ENCODE measurements at places on chromosomes 16 and 17. TPM values are rescaled to one million over a fixed set of nuclear protein-coding genes. Genes with fewer than 3 reads are reported as not detected.

DNA sequence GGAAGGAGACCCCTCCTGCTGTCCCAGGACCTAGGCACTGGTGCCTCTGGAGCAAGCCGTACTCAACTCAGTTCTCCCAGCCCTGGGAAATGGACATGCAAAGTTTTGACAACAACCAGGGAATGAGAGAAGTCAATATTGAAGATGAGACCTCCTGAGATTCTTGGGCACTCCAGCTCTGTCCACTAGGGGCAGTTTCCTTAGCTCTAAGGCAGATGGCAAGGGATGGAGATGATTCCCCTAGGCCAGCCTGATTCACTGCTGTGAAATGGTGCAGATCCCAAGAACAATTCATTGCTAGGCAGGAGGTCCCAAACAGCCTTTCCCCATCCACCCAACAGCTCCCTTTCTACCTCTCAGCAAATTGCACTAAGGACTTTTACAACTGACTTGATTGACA is 20.5 kb upstream of the SDR42E2 start:
- H3K27me3 ChIP-seq, result no peaks in the 10 kb centered on the region
- no peak overlapping the region for H3K4me3 ChIP-seq
- no peaks in the 10 kb centered on the region for H3K36me3 ChIP-seq
- H3K27ac ChIP-seq, result no peak overlapping the region
- H3K4me1 ChIP-seq, result peaks cover 10% of the 10 kb centered on the region

DNA sequence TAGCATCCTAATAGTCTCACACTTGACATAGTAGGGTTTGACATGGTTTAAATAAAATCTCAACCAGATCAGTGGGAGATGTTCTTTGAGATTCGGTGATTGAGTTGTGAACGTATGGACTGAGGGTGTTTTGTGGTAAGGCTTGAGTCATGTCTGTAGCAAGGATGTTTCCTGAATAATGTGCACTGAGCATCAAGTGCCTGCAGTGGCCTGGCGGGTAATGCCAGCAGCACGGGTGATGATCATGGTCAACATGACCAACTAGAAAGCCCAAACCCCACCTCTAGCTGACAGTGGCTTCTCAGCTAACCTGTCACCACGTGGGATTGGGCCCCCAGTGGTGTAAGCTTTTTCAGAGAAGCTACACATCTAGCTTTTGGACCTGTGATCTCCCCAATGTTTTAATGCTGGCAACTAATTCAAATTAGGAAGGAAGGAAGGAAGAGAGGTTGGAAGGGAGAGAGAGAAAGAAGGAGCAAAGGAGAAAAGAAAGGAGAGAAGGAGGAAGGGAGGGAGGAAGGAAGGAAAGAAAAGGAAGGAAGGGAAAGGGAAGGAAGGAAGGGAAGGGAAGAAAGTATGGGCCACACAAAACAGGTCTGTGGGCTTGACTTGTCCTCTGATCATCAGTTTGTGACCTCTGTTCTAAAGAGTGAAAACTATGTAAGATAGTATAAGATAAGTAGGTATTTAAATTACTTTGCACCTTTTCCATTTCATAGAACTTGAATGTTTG is 55.4 kb downstream of the WWOX start:
- no peaks in the 10 kb centered on the region for H3K27me3 ChIP-seq
- H3K27ac ChIP-seq, result no peak overlapping the region
- no peak for DNase-seq

DNA sequence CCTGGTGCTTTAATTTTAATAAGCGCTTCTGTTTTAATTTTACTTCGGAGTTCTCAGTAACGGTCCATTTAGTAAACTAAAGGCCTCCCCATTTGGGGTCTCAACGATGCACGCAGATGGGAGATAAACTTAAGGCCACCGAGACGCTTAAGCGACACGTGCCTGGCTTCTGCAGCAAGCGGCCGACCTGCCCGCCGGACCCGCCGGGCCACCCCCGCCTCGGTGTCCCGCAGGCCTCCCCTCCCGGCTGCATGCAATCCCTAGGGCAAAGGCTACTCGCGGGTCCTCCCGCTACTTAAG is 592 bp downstream of the GCSH start:
- peak overlapping the region; percentile 86 for H3K4me3 ChIP-seq
- no peak for DNase-seq
- H3K27ac ChIP-seq, result no peak overlapping the region
- peaks cover 13% of the 10 kb centered on the region for H3K4me1 ChIP-seq
- H3K36me3 ChIP-seq, result peaks cover 3% of the 10 kb centered on the region

DNA sequence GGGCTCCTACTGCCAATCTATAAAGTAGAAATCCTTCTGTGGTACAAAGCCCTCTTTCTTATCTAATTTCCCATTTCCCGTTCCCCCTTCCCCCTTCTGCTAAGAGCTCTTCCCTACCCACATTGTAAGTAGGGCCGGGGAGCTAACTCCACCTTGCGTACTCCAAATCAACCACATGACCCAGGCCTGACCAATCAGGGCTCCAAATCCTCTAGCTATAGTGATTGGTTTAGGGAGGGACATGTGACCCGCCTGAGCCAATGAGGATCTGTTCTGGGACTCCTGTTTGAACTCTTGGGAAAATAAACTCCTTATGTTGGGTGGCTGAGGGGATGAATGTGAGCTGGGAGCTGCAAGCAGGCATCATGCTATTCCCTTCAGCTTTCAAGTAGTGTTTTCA is 40.9 kb upstream of the MEOX1 start:
- 0 out of 2 replicates have a peak, but pooled peaks cover 2% of the 10 kb centered on the region for H3K27me3 ChIP-seq
- peaks cover 12% of the 10 kb centered on the region for H3K4me1 ChIP-seq
- H3K4me3 ChIP-seq, result no peak overlapping the region
- no peaks in the 10 kb centered on the region for H3K36me3 ChIP-seq

GRCh38 chr16:83397601-83398291 is 410.0 kb upstream of the HSBP1 start:
- peaks cover 4% of the 10 kb centered on the region for H3K36me3 ChIP-seq
- H3K4me3 ChIP-seq, result no peak overlapping the region
- H3K4me1 ChIP-seq, result no peaks in the 10 kb centered on the region
- no peak for DNase-seq
- no peak overlapping the region for H3K27ac ChIP-seq

GRCh38 chr16:87305505-87306391 is 11.4 kb downstream of the C16orf95 start:
- peaks cover 9% of the 10 kb centered on the region for H3K36me3 ChIP-seq
- no peak overlapping the region for H3K27ac ChIP-seq
- H3K4me3 ChIP-seq, result no peak overlapping the region
- DNase-seq, result peak; percentile 49

DNA sequence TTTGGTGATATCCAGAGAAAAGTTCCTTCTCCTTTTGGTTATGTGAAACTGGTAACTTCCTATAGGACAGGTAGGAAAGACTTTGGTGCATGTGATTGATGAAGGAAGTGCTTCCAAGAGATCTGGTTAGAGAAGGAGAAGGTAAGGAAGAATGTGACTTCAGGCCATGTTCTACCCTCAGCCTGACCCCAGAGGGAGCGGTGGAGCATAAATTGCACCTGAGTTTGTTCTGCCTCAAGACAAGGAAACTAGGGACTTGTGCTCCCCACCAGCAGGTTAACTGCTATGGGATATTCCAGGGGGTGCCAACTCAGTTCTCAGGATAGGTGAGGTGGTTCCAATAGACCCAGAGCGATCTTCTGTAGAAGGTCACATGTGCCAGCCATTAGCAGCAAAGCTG is 299.3 kb upstream of the XYLT1 start:
- no peaks in the 10 kb centered on the region for H3K27me3 ChIP-seq
- H3K4me3 ChIP-seq, result no peak overlapping the region
- peaks cover 6% of the 10 kb centered on the region for H3K36me3 ChIP-seq
- no peak overlapping the region for H3K27ac ChIP-seq
- no peak for DNase-seq

DNA sequence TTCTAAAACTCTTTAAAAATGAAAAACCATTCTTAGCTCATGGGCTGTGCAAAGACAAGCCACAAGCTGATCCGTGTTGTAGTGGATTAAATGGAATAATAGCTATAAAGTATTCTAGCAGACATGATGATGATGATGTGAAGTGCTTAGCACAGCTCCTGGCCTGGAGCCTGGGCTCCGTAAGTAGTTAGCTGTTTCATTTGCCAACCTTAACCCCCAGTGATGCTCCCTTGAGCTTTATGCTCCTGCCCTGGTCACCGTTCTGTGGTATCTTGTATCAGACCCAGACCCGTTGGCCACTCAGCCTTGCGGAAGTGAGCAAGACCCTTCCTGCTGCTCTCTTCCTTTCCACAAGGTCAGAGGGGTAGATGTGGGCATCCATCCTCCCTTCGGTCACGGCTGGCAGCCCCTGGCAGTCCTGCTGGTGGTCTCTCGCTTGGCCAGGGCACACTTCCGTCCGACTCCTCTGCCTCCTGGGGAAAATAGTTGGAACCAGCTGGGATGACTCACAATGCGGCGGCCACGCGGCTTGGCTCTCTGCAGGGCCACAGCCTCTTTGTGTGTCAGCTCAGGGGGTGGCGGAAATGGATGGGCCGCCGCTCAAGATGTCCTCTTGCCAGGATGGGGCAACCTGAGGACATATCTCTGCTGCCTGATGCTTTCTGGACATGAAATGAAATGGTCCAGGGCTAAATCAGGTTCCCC is 79.1 kb downstream of the GPR139 start:
- peaks cover 15% of the 10 kb centered on the region for H3K4me1 ChIP-seq
- no peak overlapping the region for H3K27ac ChIP-seq
- H3K27me3 ChIP-seq, result no peaks in the 10 kb centered on the region
- no peaks in the 10 kb centered on the region for H3K36me3 ChIP-seq

- H3K4me1 ChIP-seq, result peaks cover 12% of the 10 kb centered on the region
- H3K4me3 ChIP-seq, result no peak overlapping the region
- H3K27ac ChIP-seq, result peak overlapping the region; percentile 17
- no peaks in the 10 kb centered on the region for H3K27me3 ChIP-seq
These were observed 143.3 kb downstream of the STX8 start for GRCh38 chr17:9432134-9432885.

DNA sequence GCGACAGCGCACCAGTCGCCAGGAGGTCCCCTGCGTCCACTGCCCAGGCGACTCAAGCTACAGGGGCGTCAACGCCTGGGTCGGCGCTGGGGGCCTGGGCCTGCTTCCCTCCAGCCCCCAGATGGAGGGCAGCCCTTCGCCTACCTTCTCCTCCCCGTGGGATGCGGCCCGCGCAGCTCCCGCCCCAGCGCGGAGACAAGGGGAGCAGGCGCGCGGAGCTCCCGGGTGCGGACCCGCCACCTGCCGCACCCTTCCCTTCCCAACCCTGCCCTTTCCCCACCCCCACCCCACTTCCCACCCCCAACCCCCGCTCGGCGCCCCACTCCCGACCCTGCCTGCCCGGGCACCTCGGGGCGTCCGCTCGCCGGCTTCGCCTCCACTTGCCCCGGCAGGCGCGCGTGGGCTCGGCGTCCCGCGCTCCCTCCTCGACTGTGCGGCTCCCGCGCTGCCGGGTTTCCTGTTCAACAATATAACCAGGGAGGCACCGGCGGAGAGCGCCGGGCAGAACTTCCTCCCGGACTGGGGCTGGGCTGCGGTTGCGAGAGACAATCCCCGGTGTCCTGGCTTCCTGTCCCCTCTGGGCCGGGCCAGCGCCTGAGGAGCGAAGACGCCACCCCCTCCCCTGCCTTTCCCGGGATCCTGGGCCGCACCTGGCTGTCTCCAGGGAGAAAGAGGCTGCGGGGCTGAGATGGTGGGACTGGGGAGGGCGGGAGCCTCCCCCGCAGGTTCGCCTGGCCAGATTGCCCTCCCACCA is at the start of gene ARHGAP27:
Gene ARHGAP27 (minus strand): TSS at position 466 of the 754 bp plus-strand sequence. CDS start 2,591 bp downstream, outside the sequence.
- peaks cover 27% of the 10 kb centered on the region for H3K4me1 ChIP-seq
- no peak within 1 kb of the TSS for H3K27ac ChIP-seq
- DNase-seq, result peak; percentile 67
- H3K27me3 ChIP-seq, result peaks cover 53% of the 10 kb centered on the region
- no peaks in the 10 kb centered on the region for H3K36me3 ChIP-seq
- H3K4me3 ChIP-seq, result peak within 1 kb of the TSS; percentile 76

DNA sequence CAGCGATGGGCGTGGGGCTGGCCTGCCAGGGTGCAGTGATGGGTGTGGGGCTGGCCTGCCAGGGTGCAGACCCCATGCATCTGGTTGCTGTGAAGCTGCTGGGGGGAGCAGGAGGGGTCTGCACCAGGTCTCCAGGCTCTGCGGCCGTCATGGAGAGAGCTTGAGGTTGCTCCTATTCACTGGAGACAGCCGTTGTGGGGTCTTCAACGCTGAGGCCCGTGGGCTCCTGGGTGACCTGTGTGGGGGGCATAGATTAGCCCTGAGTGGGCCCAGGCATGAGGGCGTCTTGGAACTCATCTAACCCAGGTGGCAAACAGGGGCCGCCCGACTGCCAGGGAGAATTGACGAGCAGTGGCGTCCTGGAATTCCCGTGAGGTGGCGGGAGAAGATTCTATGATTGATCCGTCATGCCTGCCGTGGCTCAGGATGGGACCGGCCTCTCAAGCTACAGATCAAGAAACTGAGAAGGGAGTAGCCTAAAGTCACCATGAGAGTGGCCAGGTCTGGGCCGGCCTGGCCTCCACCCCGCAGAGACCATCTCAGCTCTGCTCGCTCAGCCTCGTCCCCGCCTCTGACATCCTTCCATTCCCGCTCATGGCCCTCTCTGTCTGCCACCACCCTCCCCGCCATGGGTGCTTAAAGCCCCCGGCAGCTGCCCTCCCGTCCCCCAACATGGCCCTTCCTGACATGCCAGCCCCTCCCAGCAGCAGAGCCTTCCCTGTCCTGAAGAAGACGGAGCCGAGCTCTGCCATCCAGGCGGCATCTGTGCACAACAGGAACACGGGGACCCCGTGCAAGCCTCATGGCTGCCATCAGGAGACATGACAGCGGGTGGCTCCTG is 50.7 kb upstream of the ACSF3 start:
- H3K27me3 ChIP-seq, result no peaks in the 10 kb centered on the region
- DNase-seq, result no peak
- H3K36me3 ChIP-seq, result no peaks in the 10 kb centered on the region
- 0 out of 2 replicates have a peak, but pooled peaks cover 3% of the 10 kb centered on the region for H3K4me1 ChIP-seq

- 0 out of 2 replicates have a peak, but pooled peaks cover 3% of the 10 kb centered on the region for H3K4me1 ChIP-seq
- peaks cover 12% of the 10 kb centered on the region for H3K36me3 ChIP-seq
- H3K27ac ChIP-seq, result no peak overlapping the region
- H3K27me3 ChIP-seq, result no peaks in the 10 kb centered on the region
- H3K4me3 ChIP-seq, result no peak overlapping the region
These were observed 28.2 kb downstream of the FCSK start for GRCh38 chr16:70482624-70483023.

DNA sequence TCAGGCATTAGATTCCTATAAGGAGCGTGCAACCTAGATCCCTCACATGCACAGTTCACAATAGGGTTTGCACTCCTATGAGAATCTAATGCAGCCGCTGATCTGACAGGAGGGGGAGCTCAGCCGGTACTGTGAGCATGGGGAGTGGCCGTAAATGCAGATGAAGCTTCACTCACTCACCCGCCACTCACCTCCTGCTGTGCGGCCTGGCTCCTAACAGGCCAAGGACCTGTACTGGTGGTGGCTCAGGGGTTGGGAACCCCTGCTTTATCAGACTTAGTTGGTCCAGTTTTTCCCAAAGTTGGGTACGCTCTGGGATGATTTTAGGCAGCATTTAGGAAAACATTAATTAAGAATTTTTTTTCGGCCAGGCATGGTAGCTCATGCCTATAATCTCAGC is 103.8 kb downstream of the MARF1 start:
- H3K4me1 ChIP-seq, result peaks cover 22% of the 10 kb centered on the region
- peaks cover 17% of the 10 kb centered on the region for H3K36me3 ChIP-seq
- peak; percentile 81 for DNase-seq
- no peak overlapping the region for H3K27ac ChIP-seq
- no peak overlapping the region for H3K4me3 ChIP-seq
- no peaks in the 10 kb centered on the region for H3K27me3 ChIP-seq

- no peaks in the 10 kb centered on the region for H3K27me3 ChIP-seq
- no peak overlapping the region for H3K4me3 ChIP-seq
- H3K4me1 ChIP-seq, result peaks cover 11% of the 10 kb centered on the region
- no peak for DNase-seq
- H3K27ac ChIP-seq, result no peak overlapping the region
These were observed 194.4 kb downstream of the MAP2K6 start for GRCh38 chr17:69608808-69609472.

Gene SLC9A5
- total RNA-seq, result 10.3 TPM

Gene KLHL10
- 0.14 TPM for total RNA-seq

Gene TTLL6
- total RNA-seq, result 3.4 TPM

Gene NGFR
- 11.3 TPM for total RNA-seq

Gene KRT222
- total RNA-seq, result 0.34 TPM

Gene FBXW10
- not detected for total RNA-seq

Data from WTC11 (cell line).